ENCODE measurements at places on chromosomes 3 and 15. TPM values are rescaled to one million over a fixed set of nuclear protein-coding genes. Genes with fewer than 3 reads are reported as not detected.

The ARHGAP31 gene
- total RNA-seq = 13.2 TPM

The GHSR gene
- total RNA-seq = not detected

DNA sequence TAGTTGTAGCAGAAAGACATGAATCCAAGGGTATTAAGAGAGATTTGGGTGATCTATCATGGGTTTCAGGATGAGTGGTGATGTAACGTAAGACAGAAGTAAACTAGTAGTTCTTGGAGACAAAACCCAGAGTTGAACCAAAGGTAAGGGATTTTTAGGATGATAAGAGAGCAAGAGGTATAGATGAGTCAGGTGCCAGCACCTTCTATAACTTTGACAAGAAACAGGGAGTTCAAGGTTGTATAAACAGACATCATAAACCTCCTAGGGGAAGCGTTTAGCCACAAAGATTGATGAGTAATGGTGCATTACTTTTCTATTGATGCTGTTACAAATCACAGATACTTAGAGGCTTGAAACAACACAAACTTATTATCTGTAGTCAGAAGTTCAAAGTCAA lies 447.3 kb upstream of the ARHGEF26 start:
- DNase-seq = no peak

The CFAP44 gene
- 1.4 TPM for total RNA-seq

The OCA2 gene
- total RNA-seq = 0.52 TPM

DNA sequence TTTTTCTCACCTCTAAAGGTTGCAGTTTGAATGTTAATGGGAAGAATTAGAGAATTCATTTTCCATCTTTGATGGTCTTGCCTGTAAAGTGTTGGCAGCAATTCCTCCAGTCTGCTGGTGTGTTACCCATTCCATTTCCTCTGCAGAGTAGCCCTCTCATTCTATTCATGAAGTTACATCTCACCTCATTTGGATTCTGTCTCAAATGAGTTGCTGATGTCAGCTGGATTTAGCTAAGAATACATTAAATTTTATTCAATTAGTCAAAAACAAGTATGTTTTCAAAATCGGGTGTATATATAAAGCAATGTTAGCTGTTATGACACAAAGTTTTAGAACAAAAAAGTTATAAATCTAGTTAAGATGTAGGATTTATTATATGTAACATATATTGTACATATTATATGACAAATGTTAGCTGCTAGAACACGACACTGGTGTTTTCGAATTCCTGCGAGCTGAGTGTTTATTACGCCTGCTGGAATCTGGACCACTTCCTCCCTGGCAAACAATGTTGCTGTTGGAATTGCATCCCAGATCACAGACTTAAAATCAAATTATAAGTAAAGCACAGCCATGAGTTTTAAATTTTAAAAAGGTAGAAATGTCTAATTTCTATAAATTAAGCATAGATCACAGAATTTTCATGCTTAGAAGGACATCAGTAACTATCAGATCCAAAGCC lies 516.2 kb downstream of the OCA2 start:
- DNase-seq = no peak

- DNase-seq = no peak
These were observed 46.2 kb upstream of the FOXP1 start for GRCh38 chr3:71629711-71630110.

DNA sequence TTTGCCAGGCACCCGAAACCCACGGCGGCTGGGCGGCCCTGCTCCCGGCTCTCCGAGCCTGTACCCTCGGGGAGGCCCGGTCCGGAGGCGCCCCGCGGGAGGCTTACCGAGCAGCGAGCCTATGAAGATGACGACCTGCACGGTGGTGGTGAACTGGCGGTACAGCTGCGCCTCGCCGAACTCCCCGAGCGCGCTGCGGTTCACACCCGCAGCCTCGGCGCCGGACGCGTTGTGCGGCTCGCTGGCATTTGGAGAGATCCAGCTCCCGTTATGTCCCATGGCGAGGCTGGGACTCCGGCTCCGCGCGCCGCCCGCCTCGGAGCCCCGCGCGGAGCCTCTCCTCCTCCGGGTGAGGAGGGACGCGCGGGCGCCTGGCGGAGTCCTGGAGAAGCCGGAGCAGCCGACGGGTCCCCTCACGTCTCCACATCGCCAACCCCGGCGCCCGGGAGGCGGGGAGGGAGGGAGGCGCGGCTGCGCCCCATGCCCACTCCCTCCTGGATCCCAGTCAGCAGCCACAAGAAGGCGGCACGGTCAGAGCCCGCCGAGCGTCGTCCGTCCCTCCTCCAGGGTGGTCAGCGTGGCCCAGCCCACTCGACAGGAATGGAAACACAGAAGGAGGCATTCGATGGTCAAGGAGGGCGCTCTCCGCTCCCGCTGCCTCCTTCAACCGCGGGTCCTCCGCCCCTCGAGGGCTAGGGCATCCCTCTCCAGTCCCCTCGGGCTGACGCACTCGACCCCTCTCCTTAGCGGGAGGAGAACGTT lies at the start of gene GPR176:
Gene GPR176, minus strand, starts transcription at position 519 of the 762 bp plus-strand sequence. Its CDS starts 240 bp downstream, at position 279.
- peak; percentile 52 for DNase-seq

The FBXW12 gene
- not detected for total RNA-seq

- peak; percentile 86 for DNase-seq
These were observed 46.0 kb downstream of the ALDH1L1 start for GRCh38 chr3:126134219-126134975.

GRCh38 chr3:40557575-40558161 lies 32.9 kb downstream of the ZNF621 start:
- no peak for DNase-seq

DNA sequence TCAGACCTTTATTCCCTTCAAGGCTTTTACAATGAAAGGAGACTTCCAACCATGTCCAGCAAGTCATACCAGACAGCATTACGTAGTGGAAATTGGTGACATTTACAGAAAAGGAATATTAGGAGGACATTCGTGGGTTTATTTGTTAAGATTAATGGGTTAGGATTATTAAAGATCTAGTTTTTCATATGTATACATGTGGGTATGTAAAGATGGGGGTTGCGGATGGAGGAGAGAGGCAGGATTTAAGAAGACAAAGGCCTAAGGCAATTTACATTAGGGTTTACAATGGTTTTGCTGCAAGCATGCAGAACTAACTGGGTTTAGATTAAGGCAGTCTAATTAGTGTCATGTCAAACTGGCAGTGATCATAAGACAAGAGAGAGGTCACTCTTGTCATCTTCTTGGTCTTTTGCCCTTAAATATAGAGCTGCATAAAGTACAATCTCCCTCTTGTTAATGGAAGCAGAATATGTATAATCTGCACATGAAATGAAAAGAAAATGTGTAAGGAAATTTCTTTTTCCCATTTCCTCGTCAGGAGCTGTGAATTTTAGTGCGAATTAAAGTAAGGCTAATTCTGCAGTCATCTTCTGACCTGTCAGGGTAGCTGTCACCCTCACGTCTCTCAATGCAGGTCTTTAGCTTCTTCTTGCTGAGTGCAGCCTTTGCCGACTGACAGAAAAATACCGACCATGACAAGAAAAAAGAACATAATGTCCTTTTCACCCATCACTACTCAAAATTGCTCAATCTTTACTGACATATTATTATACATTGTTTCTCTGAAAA lies 258.9 kb upstream of the MEIS2 start:
- DNase-seq = no peak

DNA sequence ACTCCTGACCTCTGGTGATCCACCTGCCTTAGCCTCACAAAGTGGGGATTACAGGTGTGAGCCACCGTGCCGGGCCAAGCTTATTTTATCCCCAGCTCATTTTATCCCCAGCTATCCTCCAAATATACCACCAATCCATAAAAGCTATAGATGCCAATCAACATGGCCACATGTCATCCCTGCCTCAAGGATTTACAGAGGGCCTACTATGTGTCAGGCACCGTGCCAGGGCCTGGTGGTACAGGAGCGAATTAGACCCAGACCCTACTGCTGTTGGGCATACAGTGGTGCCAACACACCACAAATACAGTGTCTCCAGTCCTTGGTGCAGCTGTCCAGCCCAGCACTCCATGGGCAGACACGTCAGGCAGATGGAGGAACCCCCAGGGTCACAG lies 73.4 kb downstream of the SCN5A start:
- no peak for DNase-seq

The C2CD4B gene
- total RNA-seq = 3.2 TPM

The ADAM10 gene
- total RNA-seq = 33.1 TPM

DNA sequence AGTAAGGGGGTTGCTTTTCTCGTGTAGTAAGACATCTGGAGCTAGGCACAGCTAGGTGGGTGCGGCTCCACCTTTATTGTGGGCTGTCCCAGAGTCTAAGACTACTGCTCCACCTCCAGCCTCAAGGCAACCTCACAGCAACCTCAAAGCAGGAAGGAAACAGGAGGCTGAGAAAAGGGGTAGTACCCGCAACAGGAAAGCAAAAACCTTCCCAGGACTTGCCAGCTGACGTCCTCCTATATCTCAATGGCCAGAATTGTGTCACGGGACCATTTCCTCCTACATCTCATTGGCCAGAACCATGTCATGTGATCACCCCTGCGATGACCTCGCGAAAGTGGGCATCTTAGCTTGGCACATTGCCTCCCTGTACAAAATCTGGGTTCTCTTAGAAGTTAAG lies 4.3 kb upstream of the GPR160 start:
- no peak for DNase-seq

GRCh38 chr3:124396339-124396950 lies 333.8 kb upstream of the UMPS start:
- DNase-seq = no peak

The ACTR8 gene
- 24.3 TPM for total RNA-seq

DNA sequence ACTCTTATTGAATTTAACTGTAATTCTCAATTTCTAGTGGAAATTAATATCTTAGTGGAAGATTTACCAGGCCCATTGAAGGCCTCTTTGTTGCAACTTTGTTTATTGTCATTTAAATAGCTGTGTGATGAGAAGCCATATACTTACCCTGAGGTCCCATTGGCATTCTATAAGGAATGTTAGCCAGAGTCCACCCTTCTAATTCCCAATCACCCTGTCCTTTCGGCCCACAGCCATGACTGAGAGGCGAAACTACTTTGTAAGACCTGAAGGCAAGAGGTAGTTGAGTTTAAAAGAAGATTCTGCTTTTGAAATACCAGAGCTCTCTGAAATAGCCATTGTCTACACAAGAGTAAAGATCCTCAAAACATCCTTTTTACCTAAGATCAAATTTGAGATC lies 290.5 kb upstream of the RARB start:
- no peak for DNase-seq

DNA sequence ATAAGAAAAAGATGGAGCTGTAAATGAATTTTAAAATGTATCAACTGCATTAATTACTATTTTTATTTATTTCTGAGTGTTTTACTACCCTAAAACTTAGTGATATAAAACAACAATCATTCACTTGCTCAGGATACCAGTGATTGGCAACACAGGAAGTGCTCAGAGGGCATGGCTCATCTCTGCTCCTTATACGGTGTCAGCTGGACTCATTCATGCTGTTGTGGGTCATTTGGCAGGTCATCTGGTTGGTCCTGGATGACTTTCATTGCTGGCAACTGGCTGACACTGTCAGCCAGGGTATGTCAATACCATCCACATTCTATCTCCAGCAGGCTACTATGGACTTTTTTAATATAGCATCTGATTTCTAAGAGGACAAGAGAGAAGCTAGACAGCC lies 689.6 kb upstream of the NECTIN3 start:
- no peak for DNase-seq

DNA sequence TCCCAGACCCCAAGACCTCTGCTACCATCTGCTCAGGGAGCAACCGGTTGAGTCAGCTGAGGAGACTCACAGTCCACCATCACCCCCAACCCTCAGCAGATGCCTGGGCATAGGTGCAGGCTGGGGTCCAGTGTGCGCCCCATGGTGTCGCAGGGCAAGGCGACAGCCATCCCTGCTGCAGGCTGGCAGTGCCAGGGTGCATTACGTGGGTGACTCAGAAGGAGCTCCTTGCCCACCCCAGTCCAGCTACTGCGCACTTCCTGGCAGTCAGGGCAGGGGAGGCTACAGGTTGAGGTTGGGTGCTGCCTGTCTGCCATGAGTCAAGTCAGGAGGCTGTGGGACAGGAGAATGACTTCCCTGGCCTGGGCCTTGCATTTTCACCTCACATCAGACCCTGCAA lies 33.5 kb downstream of the RASGRF1 start:
- no peak for DNase-seq

The SLC12A1 gene
- not detected for total RNA-seq

- DNase-seq = peak; percentile 66
These were observed 63.7 kb downstream of the SLC30A4 start for GRCh38 chr15:45458746-45459403.

GRCh38 chr3:152581951-152582350 lies 253.0 kb upstream of the P2RY1 start:
- no peak for DNase-seq

GRCh38 chr3:196513697-196514349 lies 1.3 kb downstream of the SMCO1 start:
- no peak for DNase-seq

DNA sequence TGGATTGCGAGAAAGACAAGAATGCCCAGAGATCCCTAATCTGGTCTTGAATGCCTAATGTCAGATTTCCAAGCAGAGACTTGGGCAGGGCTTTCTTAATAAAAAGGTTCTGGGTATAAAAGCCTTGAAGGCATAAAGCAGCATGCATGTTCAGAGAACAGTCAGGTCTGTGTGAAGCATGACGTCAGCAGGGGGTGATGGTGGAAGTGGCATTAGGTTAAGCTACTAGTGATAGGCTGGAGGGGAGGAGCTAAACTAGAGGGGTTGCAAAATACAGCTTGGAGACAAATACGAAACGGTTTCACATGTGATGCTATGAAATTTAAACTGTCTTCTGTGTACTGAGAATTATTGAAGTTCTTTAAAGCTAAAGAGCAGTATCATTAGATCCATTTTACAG lies 125.6 kb downstream of the VPS8 start:
- no peak for DNase-seq

DNA sequence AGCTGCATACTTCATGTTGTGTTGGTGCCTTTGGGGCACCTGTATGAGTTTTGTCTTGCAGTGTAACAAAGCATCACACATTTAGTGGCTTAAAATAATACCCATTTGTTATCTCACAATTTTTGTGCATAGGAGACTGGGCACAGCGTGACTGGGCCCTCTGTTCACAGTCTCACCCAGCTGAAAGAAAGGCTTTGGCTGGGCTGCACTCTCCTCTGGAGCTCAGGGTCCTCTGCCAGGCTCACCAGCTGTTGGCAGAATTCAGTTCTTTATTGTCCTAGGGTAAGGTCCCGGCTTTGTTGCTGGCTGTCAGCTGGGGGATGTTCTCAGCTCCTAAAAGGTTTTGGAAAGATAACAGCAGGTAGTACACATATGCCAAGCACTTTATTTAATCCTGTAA lies 263.3 kb downstream of the CLSTN2 start:
- no peak for DNase-seq

GRCh38 chr15:74490339-74490689 lies 29.4 kb upstream of the UBL7 start:
- DNase-seq = no peak

GRCh38 chr3:23704298-23704697 lies 101.5 kb upstream of the UBE2E1 start:
- no peak for DNase-seq

The KLHL6 gene
- total RNA-seq = 1.3 TPM

The PIERCE2 gene
- total RNA-seq = 5.6 TPM

GRCh38 chr3:101836652-101837598 lies 12.4 kb upstream of the NFKBIZ start:
- no peak for DNase-seq

- DNase-seq = no peak
These were observed 305.5 kb downstream of the GRM7 start for GRCh38 chr3:7166460-7166859.

GRCh38 chr15:63491979-63492378 lies 12.4 kb upstream of the USP3 start:
- no peak for DNase-seq

GRCh38 chr15:98195796-98196195 lies 235.3 kb downstream of the ARRDC4 start:
- no peak for DNase-seq

The WDR93 gene
- not detected for total RNA-seq

- DNase-seq = no peak
These were observed 38.4 kb downstream of the SPSB4 start for GRCh38 chr3:141089339-141090152.

The DOCK3 gene
- total RNA-seq = 0.87 TPM

The MBNL1 gene
- 237 TPM for total RNA-seq
